ENCODE measurements at places on chromosomes 16 and 17. TPM values are rescaled to one million over a fixed set of nuclear protein-coding genes. Genes with fewer than 3 reads are reported as not detected.

Gene ABCA9
- not detected for polyA plus RNA-seq

Gene CA5A
- not detected for polyA plus RNA-seq

Gene ATP2A1
- polyA plus RNA-seq: not detected

Gene FBXL16
- polyA plus RNA-seq: 9.6 TPM

Gene TM4SF5
- polyA plus RNA-seq: not detected

Gene CACNG5
- polyA plus RNA-seq: not detected

Gene CCL2
- polyA plus RNA-seq: not detected

Gene RGS9
- 0.41 TPM for polyA plus RNA-seq

Gene GRB7
- not detected for polyA plus RNA-seq

Gene GOSR1
- polyA plus RNA-seq: 60.0 TPM

Gene HBQ1
- not detected for polyA plus RNA-seq

Gene JUP
- polyA plus RNA-seq: not detected

Gene KRT9
- polyA plus RNA-seq: not detected

Gene PRSS21
- polyA plus RNA-seq: 0.43 TPM

Gene TBC1D3G
- not detected for polyA plus RNA-seq

Gene C17orf100
- 5.6 TPM for polyA plus RNA-seq

All from CD4-positive, CD25-positive, alpha-beta regulatory T cell (primary cell).